ENCODE measurements at places on chromosomes 4 and X.

DNA sequence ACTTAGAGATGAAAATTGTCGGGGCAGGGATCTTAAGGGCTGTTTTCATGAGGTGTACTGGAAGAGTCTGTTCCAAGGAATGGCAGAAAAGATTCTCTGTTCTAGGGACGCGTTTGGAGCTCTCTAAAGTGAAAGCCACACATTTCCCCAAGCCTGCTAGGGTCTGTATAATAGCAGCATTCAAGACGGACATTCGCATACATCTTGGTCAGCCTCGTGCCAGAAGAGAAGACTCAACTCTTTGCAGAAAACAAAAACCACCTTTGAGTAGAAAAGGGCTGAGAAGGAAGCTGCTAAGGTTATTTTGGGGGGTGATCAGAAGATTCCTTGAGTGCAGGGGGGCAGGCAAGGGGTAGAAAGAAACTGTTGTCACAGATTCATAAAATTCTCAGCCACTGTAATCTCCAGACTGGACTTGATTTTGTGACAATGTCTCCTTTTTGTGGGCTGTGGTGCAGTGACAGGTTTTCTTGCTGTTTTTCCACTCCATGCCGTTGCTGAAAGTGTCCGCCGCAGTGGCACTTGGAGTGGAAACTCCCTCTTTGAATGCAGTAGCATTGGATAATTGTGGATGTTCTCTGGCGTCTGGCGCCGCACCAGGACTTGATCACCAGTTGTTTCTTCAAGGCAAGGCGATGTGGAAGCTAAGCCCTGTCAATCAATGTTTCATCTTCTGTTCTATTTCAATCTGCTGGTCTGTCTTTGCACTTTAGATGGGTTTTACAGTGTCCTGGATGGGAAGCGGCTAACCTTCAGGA is 2.9 kb downstream of the GYG2 start:
- no peak for DNase-seq

GRCh38 chr4:119984996-119985395 is 81.7 kb downstream of the MAD2L1 start:
- DNase-seq, result no peak

DNA sequence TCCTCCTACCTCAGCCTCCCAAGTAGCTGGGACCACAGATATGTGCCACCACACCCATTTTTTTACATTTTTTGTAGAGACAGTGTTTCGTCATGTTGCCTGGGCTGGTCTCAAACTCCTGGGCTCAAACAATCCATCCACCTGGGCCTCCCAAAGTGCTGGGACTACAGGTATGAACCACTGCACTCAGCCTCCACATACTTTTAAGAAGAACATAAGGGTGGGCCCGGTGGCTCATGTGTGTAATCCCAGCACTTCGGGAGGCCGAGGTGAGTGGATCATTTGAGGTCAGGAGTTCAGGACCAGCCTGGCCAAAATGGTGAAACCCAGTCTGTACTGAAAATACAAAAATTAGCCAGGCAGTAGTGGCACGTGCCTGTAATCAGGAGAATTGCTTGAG is 51.5 kb upstream of the MXD4 start:
- DNase-seq, result no peak

- DNase-seq, result no peak
These were observed 9.0 kb upstream of the DRP2 start for GRCh38 chrX:101210630-101211029.

DNA sequence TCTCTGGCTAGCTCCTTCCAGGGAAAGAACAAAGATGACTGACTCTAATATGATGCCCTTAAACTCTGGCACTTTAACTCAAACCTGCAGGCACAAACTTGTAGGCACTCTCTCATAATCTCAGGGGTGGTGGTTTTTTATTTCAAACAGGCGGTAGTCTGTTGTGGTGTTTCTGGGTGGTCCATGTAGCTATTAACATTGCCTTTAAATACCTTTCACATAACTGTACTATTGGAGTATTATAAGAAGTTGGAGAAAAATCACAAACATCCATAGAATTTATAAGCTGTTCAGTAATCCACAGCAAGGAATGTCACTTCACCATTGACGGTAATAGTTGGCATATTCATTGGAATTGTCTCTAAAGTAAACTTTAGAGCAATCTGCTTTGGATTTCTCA is 204.2 kb upstream of the PDE5A start:
- no peak for DNase-seq

DNA sequence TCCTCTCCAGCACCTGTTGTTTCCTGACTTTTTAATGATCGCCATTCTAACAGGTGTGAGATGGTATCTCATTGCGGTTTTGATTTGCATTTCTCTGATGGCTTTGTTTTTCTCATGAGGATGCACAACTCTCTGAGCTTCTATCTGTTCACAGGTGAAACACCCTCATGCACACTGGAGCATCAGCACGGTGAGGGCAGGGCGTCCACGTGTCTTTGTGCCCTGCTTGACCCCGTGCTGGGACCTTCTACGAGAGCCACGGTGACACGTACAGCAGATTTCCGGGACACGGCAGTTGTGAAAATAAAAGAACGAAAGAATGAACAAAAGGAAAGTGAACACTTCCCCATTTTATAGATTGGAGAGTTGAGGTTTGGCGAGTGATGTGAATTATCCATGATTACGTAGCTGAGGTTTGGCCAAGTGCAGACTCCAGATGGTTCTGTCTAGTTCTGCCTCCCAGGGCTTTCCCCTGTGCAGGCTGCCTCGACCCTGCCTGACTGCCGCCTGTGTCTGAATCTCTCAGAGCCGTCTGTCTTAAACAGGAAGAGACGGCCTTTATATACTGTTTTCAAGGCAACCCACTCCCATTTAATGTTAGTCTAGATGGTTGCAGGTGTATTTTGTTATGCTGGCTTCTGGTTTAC is 67.8 kb upstream of the SORBS2 start:
- no peak for DNase-seq

DNA sequence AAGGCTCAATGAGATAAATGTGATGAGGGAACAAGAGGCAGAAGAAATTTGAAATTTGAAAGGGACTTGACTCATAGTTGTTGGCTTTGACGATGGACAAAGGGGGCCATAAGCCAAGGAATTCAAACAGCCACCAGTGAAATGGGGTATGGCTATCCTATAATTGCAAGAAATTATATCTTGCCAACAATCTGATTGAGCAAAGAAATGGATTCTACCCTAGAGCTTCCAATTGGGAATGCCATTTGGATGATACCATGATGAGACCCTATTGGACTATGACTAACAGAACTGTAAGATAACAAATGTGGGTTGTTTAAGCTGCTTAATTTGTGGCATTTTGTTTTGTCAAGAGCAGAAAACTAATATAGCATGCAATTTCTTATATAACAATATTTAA is 270.1 kb upstream of the ARSJ start:
- no peak for DNase-seq

GRCh38 chr4:132334081-132334480 is 815.0 kb upstream of the PCDH10 start:
- DNase-seq, result no peak

All from occipital lobe (tissue), 3 donors.